Left forelimb (tissue), 1 donor: ENCODE measurements at places on chromosomes 4 and X.

- no peak for DNase-seq
Measured at GRCh38 chr4:10115271-10115796, 1.3 kb downstream of the WDR1 start.

DNA sequence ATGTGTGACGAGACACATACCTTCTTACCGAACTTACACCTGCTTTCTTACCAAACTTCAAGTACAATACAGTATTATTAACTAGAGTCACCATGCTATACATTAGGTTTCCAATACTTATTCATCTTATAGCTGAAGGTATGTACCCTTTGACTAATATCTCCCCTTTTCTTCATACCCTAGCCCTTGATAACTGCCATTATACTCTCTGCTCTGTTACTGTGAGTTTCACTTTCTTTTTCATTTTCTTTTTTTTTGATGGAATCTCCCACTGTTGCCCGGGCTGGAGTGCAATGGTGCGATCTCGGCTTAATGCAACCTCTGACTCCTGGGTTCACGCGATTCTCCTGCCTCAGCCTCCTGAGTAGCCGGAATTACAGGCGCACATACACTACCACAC, 3.4 kb upstream of the PNMA5 start:
- DNase-seq: no peak

DNA sequence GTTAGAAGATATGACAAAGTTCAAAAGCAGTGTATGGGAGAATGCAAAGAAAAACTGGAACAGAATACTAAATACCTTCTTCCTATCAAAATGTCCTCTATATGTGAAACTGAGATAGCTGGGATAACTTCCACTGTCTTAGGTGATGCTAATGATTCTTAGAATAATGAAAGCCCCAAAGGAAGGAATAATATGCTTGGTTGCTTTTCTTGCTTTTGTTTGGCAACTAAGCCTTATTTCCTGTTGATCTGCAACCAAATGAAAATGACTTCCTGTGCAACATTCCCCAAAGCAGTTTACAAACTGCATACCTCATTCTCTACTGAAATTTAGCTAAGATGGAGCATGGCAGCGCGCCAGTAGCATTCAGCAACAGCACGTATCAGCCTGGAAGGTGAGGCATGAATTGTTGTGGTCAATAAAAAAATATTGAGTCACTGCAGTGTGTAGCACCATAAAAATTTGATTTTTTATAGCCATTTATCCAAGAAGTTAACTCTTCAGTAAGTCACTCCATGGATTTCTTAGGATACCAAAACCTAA, 18.7 kb downstream of the NDNF start:
- no peak for DNase-seq

DNA sequence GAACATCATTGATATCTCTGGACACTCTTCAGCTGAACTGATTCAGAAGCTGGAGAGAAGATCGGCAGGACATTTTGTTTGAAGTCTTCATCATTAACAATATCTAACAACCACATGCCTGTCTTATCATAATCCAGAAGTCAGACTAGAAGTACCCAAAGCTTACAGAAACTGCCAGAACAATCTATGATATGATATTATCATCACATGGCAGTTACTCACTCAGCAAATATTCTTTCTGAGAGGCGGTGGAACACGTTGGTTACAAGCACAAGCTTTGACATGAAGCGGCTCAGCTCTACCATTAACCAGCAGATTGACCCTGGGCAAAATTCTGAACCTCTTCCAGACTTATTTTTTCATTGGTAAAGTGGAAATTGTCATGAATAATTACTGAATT, 69.4 kb upstream of the KIT start:
- DNase-seq: no peak

GRCh38 chr4:73823760-73824159, 12.7 kb upstream of the CXCL6 start:
- no peak for DNase-seq

GRCh38 chr4:163875327-163875726, 380.8 kb downstream of the TMA16 start:
- no peak for DNase-seq

GRCh38 chrX:2342874-2343273, 157.9 kb downstream of the DHRSX start:
- DNase-seq: no peak

GRCh38 chr4:20043991-20044390, 207.7 kb upstream of the SLIT2 start:
- no peak for DNase-seq

DNA sequence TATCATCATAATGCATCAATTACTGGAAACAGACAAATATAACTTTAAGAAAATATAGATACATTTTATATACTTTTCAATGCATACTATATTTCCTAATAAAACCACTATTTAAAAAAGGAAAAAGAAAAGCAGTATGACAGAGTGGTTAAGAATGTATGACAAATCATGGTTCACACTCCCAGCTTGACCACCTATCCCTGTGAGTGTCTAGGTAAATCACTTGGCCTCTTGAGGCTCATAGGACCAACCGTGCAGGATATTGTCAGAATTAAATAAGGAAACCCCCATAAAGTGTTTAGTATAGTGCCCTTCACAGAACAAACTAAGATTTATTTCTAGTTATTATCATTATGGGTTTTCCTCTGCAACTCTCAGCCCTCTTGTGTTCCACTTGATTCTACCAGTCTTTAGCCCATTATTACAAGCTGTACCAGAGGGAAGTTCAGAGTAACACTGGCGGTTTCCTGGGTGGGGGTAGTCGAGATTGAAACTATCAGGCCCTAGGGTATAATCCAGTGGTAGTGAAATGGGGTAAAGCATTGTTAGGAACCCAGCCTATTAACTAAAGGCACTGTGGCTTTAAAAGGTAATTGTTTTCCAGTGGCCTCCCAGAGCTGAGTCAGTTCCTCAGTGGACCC, 55.5 kb upstream of the PAK3 start:
- DNase-seq: no peak

GRCh38 chrX:1591863-1592469, 562 bp downstream of the AKAP17A start:
- DNase-seq: no peak

- no peak for DNase-seq
Measured at GRCh38 chr4:136036744-136037143, 1495.5 kb downstream of the PCDH18 start.

GRCh38 chrX:35819241-35819640, 21.1 kb downstream of the MAGEB16 start:
- no peak for DNase-seq

DNA sequence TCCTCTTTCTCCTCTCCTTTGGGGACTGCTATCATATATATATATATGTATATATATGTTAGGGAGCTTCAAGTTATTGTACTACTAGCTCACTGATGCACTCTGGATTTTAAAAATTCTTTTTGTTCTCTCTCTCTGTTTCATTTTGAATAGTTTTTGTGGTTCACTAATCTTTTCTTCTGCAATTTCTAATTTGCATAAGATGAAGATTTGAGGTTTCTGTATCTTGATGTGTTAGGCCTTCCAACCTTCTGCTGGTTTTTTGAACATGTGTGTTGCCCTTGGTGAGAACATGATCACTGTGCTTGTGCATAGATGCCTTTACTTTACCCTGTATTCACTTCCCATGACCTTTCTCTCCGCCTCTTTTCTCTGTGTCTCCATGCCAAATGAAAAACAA, 7.8 kb upstream of the ZNF718 start:
- no peak for DNase-seq

DNA sequence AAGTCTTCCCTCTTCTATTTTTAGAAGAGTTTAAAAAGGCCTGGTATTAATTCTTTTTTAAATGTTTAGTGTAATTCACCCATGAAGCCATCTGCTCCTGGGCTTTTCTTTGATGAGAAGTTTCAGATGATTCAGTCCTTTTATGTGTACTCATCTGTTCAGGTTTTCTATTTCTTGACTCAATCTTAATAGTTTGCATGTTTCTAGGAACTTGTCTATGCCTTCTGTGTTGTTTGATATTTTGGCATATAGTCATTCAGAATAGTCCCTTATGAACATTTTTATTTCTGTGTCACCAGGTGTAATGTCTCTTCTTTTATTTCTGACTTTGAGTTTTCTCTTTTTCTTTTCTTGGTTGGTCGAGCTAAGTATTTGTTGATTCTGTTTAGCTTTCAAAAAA, 20.2 kb upstream of the IL2 start:
- no peak for DNase-seq

DNA sequence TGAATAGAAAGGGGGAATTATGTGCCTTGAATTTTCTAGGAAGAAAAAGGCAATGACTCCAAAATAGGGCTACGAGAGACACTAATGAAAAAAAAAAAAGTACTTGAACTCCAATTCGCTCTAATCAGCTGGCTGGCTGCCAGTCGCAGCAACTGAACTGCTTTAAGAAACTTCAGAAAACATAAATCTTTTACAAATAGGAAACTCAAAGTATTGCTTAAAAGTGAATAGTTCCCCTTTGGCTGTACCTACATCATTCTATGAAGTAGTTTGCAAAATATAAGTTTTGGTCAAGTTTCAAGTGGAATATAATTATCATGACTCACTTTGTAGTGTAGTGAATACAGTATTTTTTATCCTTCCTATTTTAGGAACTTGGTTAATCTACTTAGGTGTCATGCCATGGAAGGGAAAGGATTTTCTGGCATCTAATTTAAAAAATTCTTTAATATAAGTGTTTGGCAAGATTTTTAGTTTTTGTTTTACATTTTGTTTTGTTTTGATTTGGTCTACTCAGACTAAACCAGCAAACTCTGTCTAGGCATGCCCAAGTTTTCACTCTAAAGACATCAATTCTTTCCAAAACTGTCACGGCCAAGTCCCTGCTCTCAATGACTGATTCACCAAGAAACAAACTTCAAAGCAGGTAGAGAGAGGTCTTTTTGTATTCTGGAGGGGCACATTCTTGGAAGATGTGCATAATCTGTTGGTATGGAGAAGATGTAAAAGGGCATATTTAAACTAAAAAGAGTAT, 382.4 kb upstream of the GALNT7 start:
- no peak for DNase-seq

DNA sequence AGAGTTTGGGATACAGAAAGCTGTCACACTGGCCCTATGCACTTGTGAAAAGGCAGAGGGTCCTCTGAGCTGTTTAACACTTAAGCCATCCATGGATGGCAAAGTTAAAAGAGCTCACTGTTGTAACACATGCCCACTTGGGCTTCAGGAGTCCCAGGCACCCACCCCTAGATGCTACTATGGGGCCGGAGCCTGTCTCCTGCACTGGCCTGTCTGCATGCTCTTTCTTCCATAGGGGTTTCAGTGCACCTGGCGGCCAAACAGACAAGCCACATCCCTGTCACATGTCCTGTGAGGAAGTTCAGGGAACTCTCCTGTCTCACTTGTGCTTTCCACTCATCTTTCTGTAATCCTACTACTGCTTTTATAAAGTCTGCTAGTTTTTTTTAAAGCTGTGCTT, 2586.0 kb downstream of the PCDH7 start:
- DNase-seq: no peak

- no peak for DNase-seq
Measured at GRCh38 chr4:90375081-90375480, 247.9 kb downstream of the CCSER1 start.

DNA sequence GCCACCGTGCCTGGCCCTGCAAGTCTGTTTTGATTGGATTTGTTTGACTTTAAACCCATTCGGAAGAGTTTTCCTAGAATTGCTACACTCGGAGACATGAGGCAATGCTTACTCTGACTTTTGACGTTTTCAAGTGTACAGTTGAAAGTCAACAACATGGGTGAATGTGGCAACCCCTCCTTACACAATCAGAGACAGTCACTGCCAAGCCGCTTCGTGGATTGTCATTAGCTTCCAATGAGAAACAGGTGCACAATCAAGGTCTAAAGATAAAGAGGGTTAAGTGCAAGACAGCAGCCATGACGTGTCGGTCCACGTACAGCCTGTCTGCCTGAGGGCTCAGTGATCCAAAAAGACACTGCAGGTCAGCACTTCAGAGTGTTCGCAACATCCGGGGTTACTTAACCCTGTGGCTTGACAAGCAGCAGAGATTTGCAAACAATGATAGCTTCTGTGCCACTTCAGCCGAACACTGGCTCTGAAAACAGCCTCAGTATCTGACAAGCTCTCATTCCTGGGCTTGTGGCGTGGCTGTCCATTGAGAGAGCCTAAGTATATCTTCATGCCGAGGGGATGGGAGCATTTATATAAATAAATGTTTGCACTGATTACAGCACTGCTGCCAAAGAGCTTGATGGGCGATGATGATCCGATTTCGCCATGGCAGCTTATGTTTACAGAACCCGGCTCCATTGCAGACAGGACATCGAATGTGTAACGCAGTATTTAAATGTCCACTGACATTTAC, 180.0 kb downstream of the DHRSX start:
- DNase-seq: no peak

GRCh38 chr4:155529272-155529671, 137.4 kb upstream of the GUCY1A1 start:
- no peak for DNase-seq

DNA sequence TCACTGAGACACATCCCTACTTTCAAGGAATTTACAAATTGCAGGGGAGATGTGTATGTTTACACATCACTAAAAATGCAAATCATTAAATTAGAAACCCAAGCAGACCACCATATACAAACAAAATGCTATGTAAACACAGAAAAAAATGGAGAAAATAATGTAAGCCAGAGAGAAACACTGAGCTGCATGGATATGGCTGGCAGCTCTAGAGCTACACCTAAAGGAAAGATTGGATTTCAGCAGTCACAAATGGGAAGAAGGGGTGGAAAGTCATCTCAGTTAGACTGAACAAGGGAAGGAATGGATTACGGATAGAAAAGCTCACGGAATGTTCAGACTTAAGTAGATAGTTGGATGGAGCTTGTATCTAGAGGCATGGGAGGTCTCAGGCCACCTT, 186.3 kb downstream of the MOSPD2 start:
- no peak for DNase-seq

DNA sequence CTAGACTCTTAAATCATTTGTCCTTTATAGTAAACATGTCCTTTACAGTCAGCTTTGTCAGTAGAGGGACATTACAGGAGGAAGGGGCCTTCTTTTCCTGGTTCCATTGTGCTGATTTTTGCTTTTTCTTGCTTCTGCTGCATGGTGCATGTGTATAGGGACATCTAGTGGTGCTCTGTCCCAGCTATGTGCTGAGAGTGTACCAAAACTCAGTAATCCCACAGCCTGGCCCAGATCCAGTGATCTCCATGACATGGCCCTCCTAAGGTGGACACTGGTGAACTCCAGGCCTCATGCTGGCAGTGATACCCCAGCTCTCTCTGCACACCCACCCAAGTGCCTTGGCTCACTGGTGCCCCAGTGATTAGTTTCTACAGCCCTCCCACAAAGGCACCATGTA, 45.2 kb downstream of the MAGEB17 start:
- DNase-seq: no peak

DNA sequence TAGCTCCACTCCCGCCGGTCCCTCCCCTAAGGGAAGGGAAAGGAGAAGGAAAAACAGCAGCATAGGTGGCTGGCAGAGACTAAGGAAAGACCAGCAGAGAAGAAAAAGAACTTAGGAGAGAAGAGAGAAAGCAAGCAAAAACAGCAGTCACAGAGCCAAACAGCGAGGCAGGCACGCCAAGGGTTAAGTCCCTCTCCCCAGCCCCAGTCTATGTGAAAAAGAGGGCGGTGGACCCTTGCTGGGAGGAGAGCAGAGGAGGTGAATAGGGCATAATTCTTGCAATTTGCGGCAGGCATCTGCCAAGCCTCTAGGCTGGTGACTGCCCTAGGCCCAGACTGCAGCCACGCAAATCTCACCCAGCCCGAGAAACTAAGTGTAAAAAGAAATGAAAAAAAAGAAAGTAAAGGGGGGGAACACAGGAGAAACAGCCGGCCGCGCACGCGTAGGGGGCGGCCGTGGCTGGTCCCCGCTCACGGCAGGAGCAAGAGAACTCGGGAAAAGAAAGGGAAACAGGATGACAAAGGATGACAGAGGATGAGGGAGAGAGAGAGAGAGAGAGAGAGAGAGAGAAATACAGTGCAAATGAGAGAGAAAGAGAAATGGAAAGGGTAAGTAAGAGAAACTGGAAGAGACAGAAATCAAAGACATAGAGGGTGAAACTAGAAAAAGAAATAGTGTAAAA, 48.6 kb downstream of the MAGEA9 start:
- DNase-seq: no peak
